ENCODE measurements at places on chromosomes 5 and 9.
A peak's percentile ranks its signal among the peaks of the same experiment; 100 is the strongest.

GRCh38 chr9:131084661-131085369 lies 11.5 kb upstream of the AIF1L start:
- DNase-seq, result no peak

DNA sequence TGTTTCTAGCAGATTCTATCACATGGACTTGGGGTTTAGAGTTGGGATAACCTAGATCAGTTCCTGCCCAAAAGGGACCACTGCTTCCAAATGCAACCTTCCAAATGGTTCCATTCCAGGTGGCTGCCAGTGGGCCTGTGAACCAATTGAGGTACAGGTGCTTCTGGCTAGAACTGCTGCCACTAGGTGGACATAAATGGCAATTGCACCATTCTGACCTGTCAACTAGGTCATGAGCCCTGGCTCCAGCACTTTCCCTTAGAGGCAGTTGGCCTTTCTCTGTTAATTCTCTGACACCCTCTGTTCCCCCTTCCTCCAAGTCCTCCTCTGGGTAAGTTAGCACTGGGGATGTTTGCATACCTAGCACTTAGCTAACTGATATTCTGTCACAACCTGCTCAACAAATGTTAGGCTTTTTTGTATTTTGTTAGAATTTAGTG lies 16.6 kb upstream of the HEMGN start:
- DNase-seq, result peak; percentile 37

DNA sequence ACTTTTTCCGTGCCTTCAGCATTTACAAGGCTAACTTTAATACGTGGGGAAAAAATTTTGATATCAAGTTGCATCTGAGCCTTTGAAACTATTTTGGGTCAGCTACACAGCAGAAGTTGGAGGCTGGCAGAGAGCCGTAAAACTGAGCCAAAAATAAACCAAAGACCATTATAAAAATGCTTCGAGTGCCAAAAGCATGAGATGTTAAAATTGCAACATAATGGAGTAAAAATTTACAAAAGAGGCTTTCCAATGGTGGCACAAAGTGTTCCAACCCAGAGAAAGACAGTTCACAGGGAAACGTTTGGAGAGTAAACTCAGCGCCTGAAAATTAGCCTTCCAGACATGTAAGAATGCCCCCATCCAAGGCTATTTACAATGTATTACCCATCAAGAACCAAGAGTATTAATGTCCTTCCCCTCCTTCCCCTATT lies 190.3 kb downstream of the TLE1 start:
- no peak for DNase-seq

DNA sequence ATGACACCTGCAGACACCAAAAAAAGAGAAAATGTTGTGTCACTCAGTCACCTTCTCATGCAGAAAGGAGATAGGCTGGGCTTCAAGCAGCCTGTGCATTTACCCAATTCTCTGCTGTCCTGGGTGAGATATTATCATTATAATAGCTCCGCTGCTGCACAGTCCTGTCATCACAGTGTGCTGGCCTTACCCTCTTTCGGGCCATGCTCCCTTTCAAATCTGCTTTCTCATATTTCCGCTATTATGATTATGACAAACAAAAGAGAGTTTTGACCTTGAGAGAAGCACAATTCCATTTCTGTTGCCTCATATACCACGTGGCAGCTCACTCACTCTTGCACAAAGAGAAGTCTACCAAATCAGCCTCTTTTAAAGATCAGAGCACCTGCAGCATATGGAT lies 1350.1 kb upstream of the ACO1 start:
- DNase-seq, result no peak

DNA sequence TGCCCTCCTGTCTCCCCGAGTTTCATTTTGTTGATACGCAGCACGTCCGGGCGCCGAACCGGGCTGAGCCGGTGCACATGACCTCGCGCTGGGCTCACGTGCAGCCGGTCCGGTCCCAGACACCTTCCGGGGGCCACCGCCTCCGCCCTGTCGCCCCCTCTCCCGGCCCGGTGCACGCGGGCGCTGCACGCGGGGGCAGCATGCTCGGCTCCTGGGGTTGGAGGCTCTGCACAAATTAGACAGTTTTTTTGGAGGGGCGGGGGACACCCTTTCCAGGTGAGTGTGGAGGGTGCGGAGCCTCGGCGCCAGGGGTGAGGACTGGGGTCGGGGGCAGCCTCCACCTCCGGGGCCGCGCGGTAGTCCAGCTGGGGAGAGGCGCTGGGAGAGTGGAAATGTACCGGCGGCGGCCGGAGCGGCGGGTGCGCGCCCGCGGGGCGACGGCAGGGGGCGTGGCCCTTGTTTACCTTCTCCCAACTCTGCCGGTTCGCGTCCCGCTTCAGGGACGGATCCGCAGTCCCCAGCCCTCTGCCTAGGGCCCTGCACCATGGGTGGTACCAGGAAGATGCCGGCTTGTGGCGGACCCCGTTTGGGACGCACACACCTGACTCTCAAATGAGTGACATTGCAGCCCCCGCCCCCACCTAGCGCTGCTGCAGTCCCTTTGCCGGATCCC lies 1.1 kb downstream of the JADE2 start:
- peak; percentile 87 for DNase-seq

DNA sequence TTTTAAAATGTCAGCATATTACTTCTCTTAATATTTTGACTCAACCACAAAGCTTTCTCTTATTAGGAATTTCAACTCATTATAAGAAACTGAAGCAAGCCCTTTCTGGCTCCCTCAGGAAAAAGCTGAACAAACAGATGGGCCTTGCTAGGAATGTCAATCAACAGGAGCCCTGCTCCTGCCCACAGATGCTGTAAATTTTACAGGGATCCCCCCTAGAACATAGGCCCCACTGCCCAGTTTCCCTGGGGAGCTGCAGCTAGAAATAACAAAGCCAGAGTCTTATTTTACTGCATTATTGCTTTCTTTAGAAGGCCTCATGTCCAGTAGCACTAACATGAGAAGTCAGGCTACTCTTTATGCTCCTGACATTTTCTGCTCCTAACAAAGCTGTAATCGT lies 103.8 kb downstream of the PCSK1 start:
- DNase-seq, result no peak

GRCh38 chr5:54180630-54181031 lies 129.7 kb downstream of the ARL15 start:
- no peak for DNase-seq

DNA sequence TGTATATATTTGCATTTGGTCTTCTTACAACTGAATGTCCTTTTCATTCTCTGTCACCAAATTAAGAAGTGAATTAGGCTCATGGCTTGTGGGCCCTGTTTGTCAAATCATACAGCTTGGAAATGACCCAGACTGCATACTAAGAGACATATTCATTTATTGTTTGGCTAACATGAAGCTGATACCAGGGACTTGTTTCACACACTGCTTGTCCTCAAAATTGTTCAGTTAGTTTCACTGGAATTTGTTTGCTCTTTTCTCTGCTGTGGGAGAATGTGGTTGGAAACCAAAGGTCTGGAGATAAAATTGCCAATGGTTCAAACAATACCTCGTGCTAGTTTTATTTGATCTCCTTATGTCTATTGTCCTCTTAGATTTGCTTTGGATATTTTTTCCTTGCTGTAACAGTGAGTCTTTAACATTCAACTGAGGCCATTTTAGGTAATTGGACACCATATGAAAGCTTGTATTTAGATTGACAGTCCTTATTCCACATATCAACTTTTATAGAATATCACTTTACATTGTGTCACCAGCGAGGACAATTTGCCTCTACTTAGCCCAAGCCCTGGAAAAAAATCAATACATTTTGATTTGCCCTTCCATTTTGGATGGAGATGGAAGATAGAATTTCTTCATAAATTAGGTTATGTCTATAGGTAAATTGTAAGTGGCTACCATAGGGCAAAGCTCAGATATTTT lies 144.3 kb upstream of the MTAP start:
- no peak for DNase-seq

DNA sequence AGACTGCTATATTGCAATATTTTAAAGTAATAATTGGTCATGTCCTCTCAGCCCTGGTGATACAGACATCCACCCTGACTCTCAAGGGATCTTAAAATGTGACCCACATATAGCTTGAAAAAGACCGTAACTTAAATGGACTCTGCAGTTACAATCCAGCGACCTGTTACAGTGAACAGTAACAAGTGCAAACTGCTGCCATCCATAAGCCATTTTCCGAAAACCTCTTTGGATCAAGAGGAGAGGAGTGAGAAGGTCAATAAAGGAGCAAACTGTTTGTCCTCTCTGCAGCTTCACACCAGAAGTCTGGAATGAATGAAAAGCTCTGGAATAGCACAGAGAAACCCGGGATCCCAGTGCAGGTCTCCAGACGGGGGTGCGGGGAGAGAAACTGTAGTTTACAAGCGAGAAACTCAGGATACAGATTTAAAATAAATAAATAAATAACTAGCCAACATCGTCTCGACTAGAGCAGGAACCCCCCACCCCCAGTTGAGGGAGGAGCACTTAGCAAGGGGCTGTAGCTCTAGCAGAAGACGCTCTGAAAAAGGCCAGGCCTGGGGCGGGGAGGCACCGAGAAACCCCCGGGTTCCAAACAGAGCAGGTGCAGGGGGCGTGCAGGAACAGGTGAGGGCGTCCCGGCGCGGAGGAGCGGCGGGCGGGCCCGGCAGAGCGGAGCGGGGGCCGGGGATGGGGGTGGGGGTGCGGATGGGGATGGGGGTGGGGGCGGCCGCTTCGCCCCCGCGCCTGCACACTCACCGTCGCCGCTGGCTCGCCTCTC lies 572 bp downstream of the ZDHHC21 start:
- peak; percentile 56 for DNase-seq

GRCh38 chr9:126363847-126364671 lies 37.4 kb downstream of the MVB12B start:
- peak; percentile 55 for DNase-seq

DNA sequence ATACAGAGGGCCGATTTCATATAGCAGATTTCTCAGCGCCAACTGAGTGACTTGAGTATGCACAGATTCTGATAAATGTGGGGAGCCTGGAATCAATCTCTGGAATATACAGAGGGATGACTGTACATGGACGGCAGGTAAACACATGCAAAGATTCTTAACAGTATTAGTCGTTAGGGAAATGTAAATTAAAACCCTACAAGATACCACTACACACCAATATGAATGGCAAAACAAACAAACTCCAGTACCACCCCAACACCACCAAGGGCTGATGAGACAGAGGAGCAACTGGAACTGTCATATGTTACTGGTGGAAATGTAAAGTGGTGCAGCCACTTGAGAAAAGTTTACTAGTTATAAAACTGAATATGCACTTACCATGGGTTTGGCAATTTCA lies 8.3 kb upstream of the FER start:
- no peak for DNase-seq

- DNase-seq, result no peak
Observed at GRCh38 chr9:70291446-70291845, 32.7 kb downstream of the SMC5 start.

GRCh38 chr5:68423154-68423811 lies 207.7 kb downstream of the PIK3R1 start:
- peak; percentile 38 for DNase-seq

DNA sequence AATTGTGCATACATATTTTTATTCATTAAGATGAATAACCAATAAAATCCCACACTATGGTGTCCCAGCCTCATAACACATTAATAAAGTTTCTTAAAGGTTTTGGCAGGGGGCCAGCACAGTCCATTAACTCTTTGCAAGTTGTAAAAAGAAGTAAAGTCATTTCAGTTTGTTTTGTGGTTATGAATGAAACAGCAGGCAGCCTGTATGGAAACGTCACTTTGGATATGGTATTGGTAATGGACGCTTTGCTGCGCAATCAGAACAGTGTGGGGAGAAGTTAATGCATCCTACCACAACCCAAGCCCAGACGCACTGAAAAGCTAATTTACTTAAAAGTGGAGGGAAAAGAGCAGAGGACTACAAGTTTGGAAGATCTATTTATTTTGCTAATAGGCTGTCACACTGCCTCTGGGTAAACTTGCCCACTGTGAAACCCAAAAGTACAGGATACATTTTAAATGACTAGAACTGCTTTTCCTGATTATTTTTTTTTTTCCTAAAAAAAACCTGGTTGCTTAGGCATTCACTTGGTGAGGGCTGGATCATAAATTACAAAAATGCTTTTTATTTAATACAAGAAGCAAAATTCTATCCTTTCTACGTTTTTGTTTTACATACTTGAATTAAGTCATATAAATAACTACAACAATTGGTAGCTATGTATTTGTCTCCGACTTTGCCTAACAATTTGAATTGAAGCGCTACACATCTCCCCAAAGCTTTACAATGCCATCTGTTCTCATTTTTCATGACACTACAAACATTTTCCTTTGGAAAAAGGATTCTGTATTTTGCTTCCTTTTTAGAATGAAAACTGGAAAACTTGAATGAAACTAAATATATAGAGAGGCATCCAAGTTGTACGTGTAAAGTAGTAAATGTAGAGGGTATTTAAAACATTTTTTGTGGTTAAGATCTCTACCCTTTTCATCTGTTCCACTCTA lies 104.3 kb downstream of the NFIB start:
- no peak for DNase-seq

All from colonic mucosa (tissue), 4 donors.